Calu3 (cell line): ENCODE measurements at places on chromosomes 5 and 9.

- peak; percentile 24 for DNase-seq
Measured at GRCh38 chr5:43314724-43315123, 1.5 kb upstream of the HMGCS1 start.

- no peak for DNase-seq
Measured at GRCh38 chr9:7802666-7803065, 3.1 kb upstream of the DMAC1 start.

GRCh38 chr9:115022760-115023434 lies 92.5 kb upstream of the TNFSF8 start:
- no peak for DNase-seq

DNA sequence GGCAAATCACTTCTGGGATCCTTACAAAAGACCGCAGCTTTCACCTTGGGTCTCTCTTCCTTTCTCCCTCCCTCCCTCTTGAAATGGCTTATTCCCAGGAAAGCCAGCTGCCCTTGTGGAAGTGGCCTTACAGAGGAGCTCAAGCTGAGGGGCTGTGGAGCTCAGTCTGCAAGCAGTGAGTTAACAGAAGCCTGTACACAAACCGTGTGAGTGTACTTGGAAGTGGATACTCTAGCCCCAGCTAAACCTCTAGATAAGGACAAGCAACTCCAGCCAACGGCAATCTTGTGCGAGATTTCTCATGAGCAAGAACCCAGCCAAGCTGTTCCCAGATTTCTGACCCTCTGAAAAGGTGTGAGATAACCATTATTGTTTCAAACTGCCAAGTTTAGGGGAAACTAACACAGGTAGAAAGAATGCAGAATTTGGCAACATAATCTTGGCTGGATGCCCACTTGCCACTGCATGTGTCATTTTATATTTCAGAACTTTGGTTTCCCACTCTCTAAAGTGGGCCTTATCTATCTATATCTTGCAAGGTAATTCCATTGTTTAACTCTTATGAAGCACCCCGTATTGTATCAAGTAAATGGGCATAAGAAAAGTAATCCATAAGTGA lies 85.6 kb downstream of the CDH18 start:
- DNase-seq = no peak

DNA sequence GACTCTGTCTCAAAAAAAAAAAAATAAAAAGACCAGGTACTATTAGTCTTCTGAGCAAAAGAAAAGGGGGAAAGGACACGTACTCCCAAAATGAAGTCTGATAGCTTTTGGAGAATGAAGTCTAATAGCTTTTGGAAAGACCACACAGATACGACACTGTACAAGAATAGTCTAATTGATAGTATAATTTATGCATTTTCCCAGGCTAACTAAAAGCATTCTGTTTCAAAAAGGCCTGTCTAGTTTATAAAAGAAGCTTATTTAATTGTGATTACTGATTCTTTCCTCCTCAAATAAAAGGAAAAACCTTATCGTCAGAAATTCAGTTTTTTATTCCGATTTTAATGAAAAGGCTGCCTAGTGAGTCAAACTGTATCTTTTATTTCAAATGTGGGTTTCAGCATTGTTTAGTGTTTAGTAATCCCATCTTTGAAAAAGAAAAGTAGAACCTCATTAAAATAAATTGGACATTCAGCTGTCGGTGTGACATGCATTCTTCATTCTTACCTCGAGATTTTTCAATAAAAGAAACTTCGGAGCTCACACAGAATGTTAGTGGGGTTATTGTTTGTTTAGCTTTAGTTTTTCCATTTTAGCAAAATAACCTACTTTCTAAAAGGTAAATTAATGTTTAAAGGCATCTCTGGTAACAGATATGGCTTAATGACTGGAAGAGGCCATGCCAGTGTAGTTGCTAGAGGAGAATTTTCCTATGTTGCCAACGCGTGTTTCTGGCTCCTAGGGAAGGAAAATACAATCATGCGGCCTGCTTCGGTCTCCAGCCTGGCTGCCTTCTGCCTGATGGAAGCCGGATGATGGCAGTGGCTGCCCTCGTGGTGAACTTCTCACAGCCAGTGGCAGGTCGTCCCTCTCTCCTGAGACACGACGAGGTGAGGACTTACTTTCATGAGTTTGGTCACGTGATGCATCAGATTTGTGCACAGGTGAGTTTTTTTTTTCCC lies 70.0 kb downstream of the NLN start:
- no peak for DNase-seq

DNA sequence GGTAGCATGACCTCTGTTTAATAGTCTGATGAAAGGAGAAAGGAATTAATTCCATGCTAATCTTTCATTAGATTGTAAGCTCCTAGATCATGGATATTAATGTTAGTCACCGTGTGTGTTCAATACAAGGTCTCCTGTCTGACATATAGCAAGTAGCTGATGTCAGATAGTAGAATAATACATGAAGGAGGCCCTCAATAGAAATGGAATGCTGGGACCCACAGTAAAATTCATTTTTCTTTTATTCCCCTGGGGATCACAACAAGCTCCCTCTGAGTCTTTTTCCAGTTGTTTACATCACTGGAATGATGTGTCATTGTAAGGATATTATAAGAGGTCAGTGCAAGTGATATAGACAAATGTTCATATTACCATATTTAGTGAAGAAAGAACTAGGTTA lies 240.3 kb upstream of the TRPC7 start:
- DNase-seq = no peak

DNA sequence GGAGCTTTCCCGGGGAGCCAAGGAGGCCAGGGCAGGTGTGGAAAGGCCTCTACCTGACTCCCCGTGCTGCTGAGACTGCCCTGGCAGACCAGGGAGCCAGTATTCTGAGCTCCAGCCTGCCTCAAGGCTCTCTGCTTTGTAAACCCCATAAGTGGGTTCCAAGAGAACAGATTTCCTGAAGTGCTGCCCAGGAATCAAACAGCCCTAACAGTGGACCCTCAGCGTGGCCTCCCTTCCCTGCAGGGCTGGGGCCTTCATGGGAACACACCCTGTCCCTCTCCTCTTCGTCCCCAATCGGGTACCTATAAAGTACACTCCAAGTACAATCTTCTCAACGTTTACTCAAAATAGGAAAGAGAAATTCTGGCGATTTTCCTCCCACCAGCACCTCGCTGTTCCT lies 252.5 kb downstream of the FSTL4 start:
- no peak for DNase-seq

DNA sequence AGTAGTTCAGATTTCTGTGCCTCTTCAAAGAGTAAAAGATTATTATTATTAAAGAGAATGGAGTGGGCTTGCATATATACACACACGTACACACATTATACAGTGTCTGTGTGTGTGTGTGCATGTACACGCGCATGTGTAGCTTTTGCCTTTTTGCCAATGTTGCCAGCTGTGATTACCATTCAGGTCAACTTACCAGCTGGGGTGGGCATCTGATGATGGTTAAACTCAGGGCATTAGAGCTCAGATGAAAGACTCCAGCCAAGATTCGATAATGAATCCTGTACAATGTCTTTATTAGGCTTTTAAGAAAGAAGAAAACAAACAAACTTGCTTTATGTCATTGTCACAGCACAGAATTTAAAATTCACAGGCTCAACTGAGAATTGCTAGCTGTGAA lies 296.5 kb upstream of the DMAC1 start:
- DNase-seq = no peak

DNA sequence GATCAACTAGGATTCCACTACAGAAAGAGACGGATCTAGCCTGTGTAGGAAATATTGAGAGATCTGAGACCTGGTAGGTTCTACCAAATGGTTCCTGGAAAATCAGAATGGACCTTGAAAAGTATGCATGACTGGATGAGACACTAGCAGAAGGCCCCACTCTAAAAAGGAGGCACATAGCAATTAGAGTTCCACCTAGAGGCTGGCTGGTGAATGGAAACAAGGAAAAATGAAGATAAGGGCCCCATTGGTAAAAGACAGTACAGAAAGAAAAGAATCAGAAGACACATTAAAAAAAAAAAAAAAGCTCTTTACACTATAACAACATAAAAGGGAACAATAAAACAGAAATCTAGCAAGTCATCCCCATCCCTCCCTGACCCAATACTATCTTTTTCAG lies 518.5 kb downstream of the NR2F1-AS1 start:
- no peak for DNase-seq

GRCh38 chr5:56405116-56405908 lies 172.2 kb upstream of the ANKRD55 start:
- DNase-seq = no peak

GRCh38 chr5:17694914-17695313 lies 60.7 kb downstream of the TAF11L14 start:
- DNase-seq = no peak

DNA sequence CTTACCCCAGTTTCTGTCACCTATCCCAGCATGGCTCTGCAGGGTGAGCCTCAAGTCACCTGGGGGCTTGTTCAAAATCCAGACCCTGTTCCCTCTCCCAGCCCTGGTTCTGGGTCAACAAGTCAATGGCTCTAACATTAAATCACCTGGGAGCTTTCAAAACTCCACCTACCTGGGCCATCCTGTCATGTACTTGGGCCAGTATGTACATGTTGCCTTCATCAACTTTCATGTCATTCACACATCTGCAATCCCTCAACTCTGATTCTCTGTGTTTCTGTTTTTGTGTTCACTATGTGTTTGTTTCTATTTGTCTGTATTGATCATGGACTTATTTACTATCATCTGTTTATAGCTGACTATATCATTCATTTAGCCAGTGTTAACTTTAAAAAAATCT lies 2.1 kb upstream of the SH3GLB2 start:
- DNase-seq = no peak

- DNase-seq = no peak
Measured at GRCh38 chr5:126365446-126366198, 57.6 kb upstream of the GRAMD2B start.
